Right ventricle myocardium superior (tissue), 1 donor: ENCODE measurements at places on chromosomes 1 and 21. TPM values are rescaled to one million over a fixed set of nuclear protein-coding genes. Genes with fewer than 3 reads are reported as not detected.

Gene TTC39A
- 19.4 TPM for total RNA-seq

Gene BTBD8
- 5.9 TPM for total RNA-seq

Gene CRP
- not detected for total RNA-seq

Gene GJB5
- not detected for total RNA-seq

Gene EVI5
- 18.9 TPM for total RNA-seq

Gene KISS1
- not detected for total RNA-seq

Gene DPM3
- 49.4 TPM for total RNA-seq

Gene FAM167B
- 8.1 TPM for total RNA-seq
